ENCODE measurements at places on chromosomes 6 and 20.

DNA sequence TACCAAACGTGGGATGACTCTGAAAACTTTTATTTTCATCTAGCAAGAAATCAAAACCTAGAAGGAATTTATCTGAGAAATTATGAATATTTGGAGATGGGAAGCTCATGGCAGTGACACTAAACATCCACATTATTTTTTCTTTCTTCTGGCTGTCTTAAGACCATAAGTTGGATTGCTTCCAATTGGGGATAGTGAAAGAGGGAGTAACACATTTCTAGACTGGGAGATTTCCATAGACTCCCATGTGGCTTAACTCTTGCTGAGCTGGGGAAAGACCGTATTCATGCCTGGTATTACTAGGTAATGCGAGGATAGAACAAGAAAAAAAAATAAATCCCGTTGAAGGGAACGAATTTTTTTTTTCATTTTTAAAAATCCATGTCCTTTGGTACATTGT, 120.0 kb downstream of the UTRN start:
- no peak for DNase-seq

GRCh38 chr6:44034391-44034861, 92.8 kb downstream of the MRPL14 start:
- no peak for DNase-seq

DNA sequence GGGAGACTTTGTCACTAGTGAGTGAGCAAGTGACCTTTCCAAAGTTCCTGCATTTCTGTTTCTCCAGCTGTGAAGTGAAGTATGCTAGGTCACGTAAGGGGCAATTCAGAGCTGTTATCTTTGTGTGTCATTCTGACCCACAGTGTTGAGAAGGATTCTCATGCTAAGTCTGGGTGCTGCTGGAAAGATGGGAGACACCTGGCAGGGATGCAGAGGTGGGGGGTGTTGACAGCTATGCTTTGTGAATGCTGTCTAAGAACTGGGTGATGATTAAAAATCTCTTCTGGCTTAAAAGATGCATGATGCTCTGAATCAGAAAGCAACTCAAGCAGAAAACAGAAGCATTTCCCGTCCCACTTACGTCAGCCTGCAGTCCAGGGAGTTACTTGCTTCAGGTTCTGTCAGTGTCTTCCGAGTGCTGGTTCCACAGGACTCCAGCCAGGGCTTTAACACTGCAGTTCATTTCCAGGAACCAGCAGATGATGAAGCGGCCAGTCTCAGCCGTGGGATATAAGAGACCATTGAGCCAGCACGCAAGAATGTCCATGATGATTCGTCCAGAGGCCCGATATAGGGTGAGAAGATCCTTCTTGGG, 30.9 kb upstream of the ASXL1 start:
- no peak for DNase-seq

- no peak for DNase-seq
Observed at GRCh38 chr20:44083220-44083933, 103.6 kb downstream of the JPH2 start.

DNA sequence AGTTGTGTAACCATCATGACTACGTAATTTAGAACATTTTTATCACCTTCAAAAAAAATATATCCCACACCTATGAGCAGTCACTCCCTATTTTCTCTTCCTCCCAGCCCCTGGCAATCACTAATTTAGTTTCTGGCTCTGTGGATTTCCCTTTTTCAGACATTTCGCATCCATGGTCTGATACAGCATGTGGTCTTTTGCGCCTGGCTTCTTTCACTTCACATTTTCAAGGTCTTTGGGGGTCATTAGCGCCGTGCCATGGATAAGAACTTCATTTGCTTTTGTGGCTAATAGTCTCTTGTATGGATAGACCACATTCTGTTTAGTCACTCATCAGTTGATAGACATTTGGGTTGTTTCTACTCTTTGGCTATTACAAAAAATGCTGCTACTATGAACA, 44.9 kb upstream of the DUSP22 start:
- no peak for DNase-seq

DNA sequence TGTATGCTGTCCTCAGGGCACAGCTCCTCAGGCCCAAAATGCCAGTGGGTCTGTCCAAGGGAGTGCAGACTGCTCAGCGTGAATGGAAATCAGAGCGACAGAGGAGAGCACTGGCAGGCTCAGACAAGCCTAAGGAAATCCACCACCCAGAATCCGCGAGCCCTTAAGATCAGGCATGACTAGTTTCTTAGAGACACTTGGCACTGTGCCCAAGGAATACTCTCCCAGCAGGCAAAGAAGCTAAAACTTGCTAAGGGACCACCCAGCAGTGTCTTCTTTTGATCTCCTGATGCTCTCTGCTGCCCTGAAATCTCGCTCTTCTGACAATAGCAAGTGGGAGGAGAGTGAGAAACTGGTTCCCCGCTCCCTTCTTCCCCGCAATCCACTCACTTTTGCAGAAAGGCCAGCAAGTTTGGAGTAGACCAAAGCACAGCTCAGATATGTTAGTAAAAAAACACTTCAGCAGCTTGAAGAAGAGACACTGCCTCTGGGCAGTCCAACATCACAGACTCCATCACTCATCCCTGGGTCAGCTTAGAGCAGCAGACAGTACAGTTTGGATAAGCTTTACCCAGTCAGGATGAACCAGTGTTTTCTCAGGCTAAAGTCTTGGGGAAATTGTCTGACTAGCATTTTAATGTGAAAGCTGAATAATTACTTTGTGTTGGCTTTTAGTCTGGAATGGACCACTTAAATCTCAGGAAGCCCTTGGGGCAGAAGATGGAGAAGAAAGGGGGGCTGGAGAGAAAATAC, 32.4 kb downstream of the TRAF3IP2 start:
- DNase-seq = no peak

DNA sequence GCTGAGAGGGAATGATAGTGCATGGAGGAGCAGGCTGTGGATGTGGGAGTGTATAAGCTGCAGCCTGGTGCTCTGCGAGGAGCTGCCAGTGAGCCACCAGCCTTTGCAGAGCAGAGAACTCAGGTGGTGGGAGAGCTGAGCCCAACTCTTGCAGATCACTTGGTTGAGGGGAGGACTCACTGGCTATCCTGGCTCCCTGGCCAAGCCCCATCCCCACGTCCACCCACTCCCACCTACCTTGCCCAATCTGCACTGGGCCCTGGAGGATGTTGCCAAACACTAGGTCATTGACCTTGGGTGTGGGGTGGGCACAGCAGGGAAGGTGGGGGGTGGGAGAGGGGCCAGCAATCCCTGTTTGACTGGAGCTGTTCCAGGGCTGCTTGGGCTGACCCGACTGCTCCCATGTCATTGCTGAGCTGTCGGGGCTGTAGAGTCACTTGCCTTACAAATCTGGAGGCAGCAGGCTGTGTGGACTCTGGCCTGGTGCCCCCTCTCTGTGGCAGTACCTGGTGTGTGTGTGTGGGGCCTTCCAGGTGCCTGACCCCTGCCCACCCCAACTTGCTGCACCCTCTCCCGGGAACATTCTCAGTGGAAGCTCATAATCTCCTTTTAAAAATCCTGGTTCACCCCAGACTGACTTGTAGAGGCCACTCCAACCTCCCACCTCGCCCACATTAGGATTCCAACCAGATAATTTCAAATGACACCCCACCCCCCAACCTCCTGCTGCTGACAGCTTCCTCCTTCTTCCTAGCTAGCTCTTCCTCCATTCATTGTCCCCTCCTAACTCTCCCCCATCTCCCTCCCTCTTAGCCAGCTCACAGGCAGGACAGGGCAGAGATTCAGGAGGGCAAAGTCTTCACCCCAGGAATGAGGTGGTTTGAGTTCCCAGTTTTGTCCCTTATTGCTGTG, 162.3 kb downstream of the MRPL14 start:
- DNase-seq = no peak

DNA sequence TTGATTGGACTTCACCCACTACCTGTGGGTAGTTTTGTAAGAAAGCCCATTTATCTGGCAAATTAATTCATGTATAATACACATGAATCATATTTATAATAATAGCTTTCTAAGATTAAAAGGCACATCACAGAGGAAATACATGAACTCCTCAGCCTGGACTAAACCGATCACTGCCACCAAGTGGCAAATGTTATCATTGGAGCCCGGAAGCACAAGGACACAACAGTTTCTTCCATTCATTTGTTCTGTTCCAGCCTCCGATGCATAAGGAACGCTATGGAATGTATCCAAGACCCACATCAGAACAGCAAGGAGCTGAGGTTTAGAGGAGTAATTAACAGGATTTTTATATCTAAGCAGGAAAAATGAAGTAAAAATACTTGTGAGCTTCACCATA, 13.9 kb upstream of the IPCEF1 start:
- no peak for DNase-seq

- no peak for DNase-seq
Observed at GRCh38 chr6:113591896-113592827, 265.0 kb upstream of the MARCKS start.

DNA sequence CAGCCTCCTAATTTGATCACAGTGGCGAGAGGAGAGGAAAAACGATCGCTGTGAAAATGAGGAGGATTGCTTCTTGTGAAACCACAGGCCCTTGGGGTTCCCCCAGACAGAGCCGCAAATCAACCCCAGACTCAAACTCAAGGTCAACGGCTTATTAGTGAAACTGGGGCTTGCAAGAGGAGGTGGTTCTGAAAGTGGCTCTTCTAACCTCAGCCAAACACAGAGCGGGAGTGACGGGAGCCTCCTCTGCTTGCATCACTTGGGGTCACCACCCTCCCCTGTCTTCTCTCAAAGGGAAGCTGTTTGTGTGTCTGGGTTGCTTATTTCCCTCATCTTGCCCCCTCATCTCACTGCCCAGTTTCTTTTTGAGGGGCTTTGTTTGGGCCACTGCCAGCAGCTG, 28.7 kb downstream of the SAYSD1 start:
- DNase-seq = no peak

DNA sequence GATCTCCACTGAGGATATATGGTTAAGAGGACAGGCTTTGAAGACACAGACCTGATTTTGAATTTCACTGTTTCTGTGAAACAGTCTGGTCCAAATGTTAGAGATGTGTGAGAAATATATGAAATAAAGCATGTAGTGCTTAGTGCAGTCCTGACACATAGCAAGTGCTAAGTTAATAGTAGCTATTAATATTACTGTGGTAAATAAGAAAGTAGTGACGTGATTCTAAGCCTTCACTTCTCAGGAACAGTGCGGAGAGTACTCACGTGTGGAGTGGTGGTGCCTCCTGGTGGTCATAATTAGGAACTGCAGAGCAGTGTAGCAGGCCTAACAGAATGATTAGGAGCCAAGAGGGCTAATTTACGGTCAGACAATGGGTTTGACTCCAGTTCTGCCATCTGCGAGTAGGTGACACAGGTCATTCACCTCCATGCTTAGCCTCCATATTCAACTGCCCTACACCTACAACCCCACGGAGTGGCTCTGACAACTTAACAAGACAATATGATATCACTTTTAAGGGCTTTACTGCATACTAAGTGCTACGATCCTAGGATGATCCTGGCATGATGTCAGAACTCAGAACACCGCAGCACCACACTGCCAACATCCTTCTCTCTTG, 106.2 kb downstream of the JPH2 start:
- peak; percentile 52 for DNase-seq

DNA sequence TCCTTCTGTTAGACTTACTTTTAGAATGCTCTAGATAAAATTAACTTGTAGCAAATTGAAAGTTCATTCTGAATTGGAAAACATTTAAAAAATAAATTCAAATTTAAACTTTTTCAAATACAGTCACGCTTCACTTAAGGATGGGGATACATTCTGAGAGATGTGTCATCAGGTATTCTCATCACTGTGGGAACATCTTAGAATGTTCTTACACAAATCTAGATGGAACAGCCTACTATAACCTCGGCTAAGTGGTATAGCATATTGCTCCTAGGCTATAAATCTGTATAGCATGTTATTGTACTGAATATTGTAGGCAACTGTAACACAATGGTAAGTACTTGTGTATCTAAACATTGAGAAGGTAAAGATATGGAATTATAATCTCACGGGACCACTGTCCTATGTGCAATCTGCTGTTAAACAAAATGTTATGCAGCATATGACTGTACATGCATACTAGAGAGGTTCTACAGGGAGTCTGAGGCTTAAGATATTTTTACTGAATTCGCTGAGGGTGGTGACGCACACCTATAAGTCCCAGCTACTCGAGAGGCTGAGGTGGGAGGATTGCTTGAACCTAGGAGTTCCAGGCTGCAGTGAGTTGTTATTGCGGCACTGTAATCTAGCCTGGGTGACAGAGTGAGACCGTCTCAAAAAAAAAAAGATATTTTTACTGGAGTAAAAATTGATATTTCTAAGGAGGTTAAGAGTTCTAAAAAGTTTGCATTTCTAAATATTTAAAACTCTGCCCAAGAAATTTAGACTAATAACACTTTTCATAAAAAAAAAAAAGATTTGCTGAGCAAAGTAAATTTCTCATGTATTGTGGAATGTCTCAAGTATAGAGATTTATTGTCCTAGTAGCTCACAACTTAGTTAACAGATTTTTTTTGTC, 87.3 kb upstream of the TULP1 start:
- no peak for DNase-seq

- no peak for DNase-seq
Observed at GRCh38 chr6:9437836-9438235, 977.0 kb downstream of the TFAP2A start.

DNA sequence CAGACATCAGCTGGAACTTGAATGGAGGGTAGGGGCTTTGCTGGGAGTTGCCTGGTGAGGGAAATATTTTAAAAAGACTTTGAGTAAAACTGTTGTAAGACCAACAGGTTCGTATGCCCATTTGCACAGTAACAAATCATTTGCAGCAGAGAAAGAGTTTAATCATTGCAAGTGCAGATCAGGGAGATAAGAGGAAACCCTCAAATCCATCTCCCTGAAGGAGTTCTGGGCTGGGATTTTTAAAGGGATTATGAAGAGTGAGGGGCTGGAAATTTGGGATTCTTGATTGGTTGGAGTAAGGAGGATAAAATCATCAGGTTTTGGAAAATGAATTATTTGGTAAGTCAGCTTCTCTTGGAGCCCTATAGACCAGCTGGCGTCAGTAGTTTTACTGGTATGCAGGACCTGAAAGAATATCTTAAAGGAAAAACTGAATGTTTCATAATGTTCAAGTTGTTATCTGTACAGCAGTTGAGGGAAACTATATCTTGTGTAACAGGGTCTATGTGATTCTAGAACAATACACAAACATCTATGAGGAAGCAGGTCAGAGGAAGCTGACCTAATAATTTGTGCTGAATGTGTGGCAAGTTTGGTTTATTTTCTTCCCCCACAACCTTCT, 295.5 kb downstream of the PLCB1 start:
- DNase-seq = no peak

GRCh38 chr20:17457079-17457478, 74.1 kb downstream of the BFSP1 start:
- no peak for DNase-seq

GRCh38 chr6:112606656-112607435, 259.7 kb downstream of the RFPL4B start:
- no peak for DNase-seq

DNA sequence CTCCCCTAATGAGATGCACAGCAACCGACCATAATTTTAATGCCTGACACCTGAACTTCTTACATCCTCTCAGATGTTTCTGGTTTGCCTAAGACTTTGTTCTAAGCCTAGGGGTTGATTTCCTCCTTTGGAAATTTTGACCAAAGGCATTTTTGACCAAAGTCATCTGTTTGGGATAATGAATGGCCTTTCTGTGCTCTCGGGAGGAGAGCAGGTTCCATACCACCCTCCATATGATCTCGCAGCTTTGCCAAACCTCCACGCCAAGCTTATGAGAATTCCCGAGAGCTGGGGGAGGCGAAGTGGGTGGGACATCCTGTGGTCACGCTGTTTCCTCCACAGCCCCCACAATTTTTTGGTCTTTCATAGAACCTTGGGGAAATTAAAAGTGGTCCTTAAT, 91.7 kb downstream of the SCML4 start:
- no peak for DNase-seq

GRCh38 chr6:159513914-159514313, 179.1 kb downstream of the SOD2 start:
- DNase-seq = no peak

- DNase-seq = no peak
Observed at GRCh38 chr6:46011188-46012085, 4.2 kb downstream of the CLIC5 start.
